ENCODE measurements at places on chromosomes 6 and 20.

DNA sequence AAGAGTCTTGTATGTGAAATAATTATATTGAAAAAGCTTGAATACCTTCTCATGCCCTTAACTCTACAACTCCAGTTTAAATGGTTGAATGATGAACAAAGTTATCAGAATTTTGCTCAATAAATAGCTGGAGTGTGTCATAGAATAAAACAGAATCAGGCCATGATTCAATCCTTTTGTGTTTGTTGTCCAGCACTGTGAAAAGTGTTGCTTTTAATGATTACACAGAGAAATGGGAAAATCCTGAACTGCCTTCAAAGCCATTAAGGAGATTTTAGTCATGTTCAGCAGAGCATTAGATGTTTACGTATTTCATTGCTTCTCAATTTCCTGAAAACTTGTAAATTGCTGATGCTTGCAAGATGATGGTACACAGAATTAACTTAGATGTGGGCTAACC is 262.9 kb upstream of the BTBD3 start:
- DNase-seq = no peak

- no peak for DNase-seq
These were observed 5.7 kb upstream of the OSTM1 start for GRCh38 chr6:108080010-108080780.

GRCh38 chr6:106053484-106054205 is 32.5 kb upstream of the PRDM1 start:
- DNase-seq = no peak

- no peak for DNase-seq
These were observed 365.9 kb downstream of the MMUT start for GRCh38 chr6:49097116-49097515.

- no peak for DNase-seq
These were observed 26.9 kb downstream of the CFAP61 start for GRCh38 chr20:20079102-20079784.

GRCh38 chr20:5000263-5001173 is 792 bp downstream of the SLC23A2 start:
- peak; percentile 62 for DNase-seq
